Right cardiac atrium (tissue), 5 donors: ENCODE measurements at places on chromosomes 11 and 22. TPM values are rescaled to one million over a fixed set of nuclear protein-coding genes. Genes with fewer than 3 reads are reported as not detected.

Gene NNMT
- 36.0 TPM for total RNA-seq

- no peak for DNase-seq
Measured at GRCh38 chr11:91047882-91048281, 825.0 kb upstream of the CHORDC1 start.

GRCh38 chr22:42693055-42693762, 27.5 kb downstream of the A4GALT start:
- peak; percentile 51 for DNase-seq

DNA sequence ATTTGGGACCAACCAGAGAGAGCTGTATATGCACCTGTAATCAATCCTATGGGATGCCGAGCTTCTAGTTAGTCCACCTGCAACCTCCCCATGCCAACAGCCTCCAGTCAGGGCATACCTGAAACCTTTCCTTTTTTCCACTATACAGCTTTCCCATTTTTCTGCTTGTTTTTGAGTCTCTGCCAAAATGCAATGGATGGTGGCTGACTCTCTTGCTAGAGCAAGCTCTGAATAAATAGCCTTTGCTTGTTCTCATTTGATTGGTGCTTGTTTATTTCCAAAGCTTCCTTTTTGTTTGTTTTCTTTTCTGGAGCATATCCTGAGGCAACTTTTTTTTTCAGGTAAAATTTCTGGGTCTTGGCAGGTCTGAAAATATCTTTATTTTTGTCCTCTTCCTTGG, 58.0 kb upstream of the PLET1 start:
- DNase-seq, result no peak

Gene RTN4RL2
- 0.65 TPM for total RNA-seq

DNA sequence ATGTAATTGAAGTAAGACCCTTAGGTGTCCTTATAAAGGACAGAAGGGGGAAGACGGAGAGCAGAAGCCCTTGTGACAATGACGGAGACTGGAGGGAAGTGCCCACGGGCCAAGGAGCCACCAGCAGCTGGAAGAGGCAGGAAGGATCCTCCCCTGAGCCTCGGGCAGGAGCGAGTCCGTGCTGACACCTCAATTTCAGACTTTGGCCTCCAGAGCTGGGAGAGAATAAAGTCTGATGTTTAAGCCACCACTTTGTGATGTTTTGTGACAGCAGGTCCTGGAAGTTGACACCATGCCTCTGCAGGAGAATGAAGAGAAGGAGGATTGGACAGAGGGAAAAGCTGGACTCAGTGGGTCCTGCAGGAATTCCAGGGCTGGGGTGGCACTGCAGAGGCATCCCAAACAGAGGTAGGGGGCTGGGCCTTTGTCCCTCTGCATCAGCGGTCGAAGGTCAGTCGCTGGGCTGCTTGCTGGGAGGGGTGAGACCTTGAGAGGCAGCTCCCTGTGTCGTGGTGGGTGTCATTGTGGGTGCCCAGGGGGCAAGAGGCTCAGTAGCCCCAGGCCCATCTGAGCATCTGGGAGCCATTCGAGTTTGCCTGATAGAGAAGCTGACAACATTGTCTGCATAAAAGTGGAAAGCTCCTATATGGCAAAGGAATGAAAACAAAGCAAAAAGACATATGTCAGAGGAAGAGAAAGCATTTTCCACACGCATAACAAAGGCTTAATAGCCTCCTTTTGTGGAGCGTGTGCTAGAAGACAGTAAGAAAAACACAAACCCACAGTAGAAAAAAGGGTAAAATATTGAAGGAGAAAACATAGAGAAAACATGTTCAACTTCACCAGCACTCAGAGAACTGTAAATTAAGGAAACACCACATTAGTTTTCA, 68.8 kb downstream of the RTL6 start:
- DNase-seq, result peak; percentile 12

Gene ELMOD1
- total RNA-seq, result 11.0 TPM

- no peak for DNase-seq
Measured at GRCh38 chr11:33475993-33476392, 218.8 kb downstream of the HIPK3 start.

GRCh38 chr22:50739894-50740293, 1.9 kb downstream of the ACR start:
- DNase-seq, result peak; percentile 45

Gene CDC42BPG
- total RNA-seq, result 2.3 TPM

- no peak for DNase-seq
Measured at GRCh38 chr11:82998697-82999096, 73.0 kb downstream of the RAB30 start.

Gene RAB39A
- total RNA-seq, result 0.66 TPM

DNA sequence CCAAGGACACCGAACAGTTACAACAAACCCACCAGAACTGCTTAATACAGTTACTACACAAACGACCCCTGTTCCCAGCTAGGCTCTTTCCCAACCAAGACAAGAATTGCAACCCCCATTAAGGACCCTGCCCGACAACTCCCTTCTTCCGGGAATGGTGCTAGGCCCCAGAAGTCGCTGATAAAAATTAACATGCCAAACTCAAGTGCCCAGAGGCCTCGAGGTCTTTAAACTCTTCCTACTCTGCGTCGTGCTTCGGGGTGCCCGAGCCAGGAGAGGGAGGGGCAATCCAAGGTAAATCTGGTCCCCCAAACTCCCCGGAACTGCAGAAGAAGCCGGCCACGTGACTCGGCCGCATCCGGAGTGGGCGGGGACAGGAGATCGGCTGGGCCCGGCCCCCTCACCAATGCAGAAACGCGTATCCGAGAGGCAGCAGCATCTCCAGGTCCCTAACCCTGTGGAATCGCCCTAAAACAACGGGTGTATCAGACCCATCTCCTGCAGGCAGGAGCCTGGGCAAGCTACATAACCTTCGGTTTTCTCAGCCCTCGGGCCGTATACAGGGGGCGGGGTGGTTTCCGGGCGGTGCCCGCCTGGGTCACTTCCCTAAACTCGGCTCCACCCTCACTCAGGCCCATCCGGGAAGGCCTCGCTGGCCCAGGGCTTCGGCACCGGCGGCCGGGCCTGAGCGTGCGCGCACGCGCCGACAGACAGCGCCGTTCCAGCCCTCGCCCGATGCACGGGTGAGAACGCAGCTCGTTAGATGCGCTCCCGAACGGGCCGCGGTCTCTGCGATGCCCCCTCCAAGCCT, 1.1 kb downstream of the CFL1 start:
- peak; percentile 88 for DNase-seq

DNA sequence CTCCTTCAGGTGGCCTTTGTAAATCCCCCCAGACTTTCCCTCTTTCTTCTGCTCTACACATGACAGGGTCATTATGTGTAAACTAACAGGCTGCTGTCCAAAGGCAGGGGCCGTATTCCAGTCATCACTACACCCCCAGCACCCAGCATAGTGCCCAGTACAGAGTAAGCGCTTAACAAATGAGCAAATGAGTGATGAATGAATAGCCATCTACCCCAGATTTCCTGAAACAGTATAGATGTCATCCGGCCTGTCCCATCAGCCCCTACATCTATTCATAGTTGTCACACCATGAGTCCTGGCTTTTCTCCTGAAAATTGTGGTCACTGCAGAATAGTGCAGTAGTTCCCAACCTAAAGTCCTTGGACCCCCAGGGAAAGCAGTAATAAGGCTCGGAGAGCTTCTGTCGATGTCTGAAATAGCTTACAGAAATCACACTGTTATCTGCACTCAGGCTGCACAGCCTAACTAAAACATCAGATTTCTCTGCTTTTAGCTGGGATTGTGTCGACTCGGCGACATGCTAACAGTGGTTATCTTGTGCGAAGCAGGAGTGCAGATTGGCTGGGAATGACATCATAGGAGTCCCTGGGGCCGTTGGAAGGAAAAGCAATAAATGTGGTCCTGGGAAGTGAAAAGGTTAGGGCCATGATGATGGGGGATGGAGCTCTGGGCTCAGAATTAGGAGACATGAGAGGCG, 143.8 kb upstream of the NECTIN1 start:
- DNase-seq, result no peak
